ENCODE measurements at places on chromosomes 16 and 17. TPM values are rescaled to one million over a fixed set of nuclear protein-coding genes. Genes with fewer than 3 reads are reported as not detected.

The DNAH17 gene
- 1.3 TPM for polyA plus RNA-seq

DNA sequence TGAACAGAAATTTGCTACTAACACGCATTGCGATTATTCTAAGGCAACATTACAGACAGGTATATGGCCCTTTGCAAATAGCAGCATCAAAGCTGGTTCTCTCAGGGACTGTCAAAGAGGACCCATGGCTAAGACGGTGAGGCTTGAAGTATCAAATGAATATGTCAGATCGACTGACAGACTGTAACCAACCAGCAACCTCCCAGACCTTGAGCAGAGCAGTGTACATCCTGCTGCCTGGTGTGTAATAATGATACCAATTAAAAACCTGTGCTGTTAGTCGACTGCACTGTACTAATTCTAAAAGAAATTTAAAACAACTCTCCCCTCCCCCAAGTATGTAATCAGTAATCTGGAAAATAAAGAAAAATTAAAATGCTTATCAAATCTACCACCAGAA is 35.9 kb upstream of the GHDC start:
- no peak for DNase-seq

DNA sequence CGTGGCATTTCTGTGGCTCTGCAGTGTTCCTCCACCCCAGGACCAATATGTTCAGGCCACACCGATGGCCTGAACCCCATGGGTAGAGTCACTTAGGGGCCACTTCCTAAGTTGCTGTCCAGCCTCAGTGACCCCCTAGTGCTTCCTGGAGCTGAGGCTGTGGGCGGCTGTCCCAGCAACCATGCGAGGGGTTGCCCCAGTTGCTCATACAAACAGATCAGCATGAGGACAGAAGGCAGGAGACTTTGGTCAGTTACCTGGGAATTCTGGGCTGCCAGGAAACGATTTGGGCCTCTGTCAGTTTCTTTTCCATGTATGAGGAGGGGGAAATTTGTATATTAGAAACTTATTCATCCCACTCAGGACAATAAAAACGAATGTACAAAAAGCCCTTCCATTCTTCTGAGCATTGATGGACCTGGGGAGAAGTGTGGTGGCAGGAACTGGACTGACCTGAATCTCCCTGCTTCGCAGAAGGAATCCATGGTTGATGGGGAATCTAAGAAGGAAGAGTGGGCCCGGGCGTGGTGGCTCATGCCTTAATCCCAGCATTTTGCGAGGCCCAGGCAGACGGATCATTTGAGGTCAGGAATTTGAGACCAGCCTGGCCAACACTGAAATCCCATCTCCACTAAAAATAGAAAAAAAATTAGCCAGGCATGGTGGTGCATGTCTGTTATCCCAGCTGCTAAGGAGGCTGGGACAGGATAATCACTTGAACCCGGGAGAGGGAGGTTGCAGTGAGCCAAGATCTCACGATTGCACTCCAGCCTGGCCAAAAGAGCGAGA is 4.9 kb upstream of the IL32 start:
- no peak for DNase-seq

DNA sequence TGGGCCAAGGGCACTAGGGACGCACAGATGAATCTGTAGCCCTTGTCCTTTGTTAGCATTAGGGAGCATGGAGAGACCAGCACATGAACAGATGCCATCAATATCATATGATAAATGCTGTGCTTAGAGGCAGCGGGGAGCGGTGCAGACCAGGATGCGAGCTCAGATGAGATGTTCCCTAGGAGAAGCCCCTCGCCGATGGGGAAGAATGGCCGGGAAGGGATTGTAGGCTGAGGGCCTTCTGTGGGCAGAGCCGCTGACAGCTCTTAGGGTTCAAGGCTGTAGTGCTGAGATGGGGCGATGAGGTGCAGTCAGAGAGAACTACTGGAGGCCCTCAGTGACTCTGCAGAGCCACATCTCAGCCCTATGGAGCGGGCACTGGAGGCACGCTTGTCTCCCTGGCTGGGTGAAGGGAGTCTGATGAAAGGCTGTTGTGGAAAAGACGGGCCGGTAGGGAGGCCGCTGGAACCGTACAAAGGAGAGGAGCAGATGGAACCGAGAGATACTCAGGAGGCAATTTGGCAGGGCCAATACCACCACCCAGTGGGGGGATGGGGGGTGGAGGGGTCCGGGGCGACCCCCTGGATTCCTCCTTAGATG is 66.3 kb upstream of the ENDOV start:
- no peak for DNase-seq

GRCh38 chr16:1333149-1333812 is at the start of gene BAIAP3:
TSS of gene BAIAP3 (plus strand) at chr16:1333645. CDS start at chr16:1338550, 4,905 bp downstream.
- DNase-seq = no peak

DNA sequence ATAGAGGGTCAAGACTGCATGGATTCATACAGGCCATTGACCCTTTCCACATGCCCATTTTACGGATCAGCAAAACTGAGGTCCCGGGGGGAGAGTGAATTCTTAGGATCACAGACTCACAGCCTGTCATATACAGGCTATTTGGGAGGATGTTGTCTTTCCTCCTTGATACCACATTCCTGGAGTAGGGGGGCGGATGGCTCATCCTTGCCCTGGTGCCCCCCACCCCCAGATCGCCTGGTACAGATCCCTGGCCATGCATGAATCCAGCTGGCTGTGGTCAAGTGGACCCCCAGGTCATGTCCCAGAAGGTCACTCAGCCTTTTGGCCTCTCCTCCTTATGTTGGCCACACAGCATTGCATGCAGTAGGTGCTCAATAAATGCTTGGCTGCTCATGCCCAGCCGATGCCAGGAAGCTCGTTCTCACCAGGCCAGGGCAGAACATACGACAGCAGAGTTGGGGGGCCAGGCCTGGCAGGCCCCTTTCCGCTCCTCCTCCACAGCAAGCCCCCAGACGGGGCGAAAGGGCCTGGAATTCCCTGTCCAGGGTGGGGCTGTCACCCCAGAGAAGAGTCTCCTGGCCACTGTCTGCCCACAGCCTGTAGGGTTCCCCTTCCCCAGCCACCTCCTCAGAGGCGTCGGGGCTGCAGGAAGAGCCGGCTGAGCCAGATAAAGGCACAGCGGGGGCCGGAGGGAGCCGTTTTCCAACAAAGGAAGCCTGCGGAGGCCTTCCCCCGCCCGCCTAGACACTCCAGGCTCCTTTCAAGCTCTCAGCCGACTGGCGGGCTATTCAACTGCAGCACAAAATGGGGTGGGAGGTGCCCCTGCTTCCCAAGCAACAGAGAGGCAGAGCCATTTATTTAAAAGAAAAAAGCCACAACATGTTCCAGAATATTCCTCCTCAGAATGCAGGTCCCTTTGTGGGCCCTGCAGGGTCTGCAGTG is 215.7 kb upstream of the CIBAR2 start:
- no peak for DNase-seq

- no peak for DNase-seq
Measured at GRCh38 chr16:57699481-57699880, 4.9 kb downstream of the DRC7 start.

DNA sequence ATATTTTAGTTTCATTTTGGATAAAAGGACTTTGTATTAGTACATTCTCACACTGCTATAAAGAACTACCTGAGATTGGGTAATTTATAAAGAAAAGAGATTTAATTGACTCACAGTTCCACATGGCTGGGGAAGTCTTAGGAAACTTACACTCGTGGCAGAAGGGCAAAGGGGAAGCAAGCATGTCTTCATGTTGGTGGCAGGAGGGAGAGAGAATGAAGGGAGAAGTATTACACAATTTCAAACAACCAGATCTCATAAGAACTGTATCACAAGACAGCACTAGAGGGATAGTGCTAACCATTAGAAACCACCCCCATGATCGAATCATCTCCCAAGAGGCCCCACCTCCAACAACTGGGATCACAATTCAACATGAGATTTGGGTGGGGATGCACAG is 142.9 kb downstream of the USP31 start:
- DNase-seq = no peak

DNA sequence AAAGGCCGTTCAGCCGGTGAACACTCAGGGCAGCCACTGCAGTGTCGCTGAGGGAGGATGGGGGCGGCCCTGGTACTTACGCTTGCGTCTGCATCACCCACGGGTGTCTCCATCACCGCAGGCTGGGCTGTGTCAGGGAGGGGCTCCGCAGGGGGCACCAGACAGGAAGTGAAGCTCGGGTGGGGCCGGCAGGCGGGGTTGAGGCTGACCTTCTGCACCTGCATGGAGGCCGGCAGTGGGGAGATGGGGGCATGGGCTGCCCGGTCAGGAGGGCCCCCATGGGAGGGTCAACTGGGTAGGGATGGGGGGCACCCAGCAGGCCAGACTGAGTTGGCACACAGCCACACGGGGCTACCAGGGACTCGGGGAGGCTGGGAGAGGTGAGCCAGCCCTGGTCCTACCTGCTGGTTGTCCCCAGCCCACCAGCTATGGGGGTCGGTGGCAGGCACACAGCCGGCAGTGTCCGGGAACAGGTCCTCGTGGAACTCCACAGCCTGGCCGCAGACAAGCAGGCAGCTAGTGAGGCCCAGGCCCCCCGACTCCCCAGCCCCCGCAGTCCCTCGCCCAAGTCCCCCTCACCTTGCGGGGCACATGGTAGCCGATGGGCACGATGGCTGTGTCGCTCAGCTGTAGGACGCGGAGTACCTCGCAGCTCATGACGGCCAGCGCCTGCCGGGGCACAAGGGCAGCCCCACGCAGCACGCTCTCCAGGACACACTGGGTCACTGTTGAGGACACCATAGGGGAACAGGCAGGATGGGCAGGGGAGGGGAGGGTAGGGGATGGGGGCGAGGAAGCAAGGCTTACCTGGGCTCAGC is 7.2 kb upstream of the VASN start:
- DNase-seq = no peak

The PIRT gene
- not detected for polyA plus RNA-seq

- DNase-seq = peak; percentile 70
Measured at GRCh38 chr16:86072328-86073102, 173.6 kb downstream of the IRF8 start.

The NOS2 gene
- polyA plus RNA-seq = 2.0 TPM

The OGFOD1 gene
- 36.5 TPM for polyA plus RNA-seq

GRCh38 chr17:42212382-42212781 is 18.1 kb upstream of the GHDC start:
- DNase-seq = no peak

GRCh38 chr16:67506468-67506867 is 22.2 kb upstream of the RIPOR1 start:
- DNase-seq = no peak

The RPGRIP1L gene
- polyA plus RNA-seq = 20.0 TPM

GRCh38 chr17:72219824-72220493 is 99.1 kb downstream of the SOX9 start:
- DNase-seq = no peak

The CDK3 gene
- 8.1 TPM for polyA plus RNA-seq

GRCh38 chr16:24101431-24101830 is 154.7 kb upstream of the CACNG3 start:
- no peak for DNase-seq

DNA sequence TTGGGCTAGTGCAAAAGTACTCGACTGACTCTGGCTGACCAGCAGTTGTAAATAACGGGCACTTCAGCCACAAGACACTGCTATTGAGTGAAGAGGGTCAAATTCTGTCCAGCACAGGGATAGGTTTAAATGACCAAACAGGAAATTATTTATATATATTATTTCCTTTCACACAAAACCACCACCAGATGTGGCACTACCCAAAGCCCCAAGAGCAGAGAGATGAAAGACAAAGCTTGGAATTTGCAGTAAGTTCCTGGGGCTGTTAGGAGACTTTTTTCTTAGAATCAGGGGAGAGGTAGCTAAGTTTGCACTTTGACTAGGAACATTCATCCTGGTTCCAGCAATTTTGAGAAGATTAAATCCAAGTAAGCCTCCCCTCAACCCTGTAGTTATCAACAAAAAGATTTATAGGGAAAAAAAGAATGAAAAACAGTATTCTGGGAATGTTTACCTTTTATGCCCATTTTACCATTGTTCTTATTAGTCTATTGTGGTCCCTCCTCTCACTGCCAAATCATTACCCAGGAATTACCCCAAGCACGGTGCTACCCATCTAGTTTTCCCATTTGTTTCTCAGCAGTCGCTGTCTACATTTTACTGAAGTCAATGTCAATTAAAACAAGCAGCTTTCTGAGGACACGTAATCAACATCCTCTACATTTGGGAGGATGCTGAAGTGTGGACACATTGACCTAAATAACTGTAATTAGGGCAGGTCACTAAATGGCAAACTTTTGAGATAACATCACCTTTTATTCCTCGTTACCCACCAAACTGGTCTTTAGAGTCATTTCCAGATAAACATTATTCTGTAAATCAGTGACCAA is 43.5 kb downstream of the GRB7 start:
- no peak for DNase-seq

- DNase-seq = no peak
Measured at GRCh38 chr17:63517825-63518534, 5.2 kb upstream of the KCNH6 start.

DNA sequence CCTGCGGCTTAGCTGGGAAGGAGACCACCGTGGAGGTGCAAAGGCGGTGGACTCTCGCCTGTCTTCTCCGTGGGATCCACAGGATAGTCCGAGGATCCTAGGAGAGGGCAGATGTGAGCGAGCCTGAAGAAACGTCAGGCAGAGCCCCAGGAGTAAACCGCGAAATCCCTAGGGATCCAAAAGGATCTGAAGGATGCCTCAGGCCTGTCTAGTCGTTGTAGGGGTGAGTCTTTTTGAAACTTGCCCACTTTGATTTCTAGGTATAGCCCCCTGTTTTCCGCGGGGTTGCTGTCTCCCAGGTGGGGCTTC is 576.5 kb downstream of the KCNJ18 start:
- DNase-seq = no peak

GRCh38 chr16:87951552-87952538 is 611 bp downstream of the BANP start:
- no peak for DNase-seq

The TPPP3 gene
- polyA plus RNA-seq = 55.5 TPM

The USH1G gene
- 0.44 TPM for polyA plus RNA-seq

GRCh38 chr16:67499106-67499505 is 15.8 kb upstream of the AGRP start:
- DNase-seq = no peak

GRCh38 chr16:12482455-12483220 is 321.0 kb downstream of the CPPED1 start:
- no peak for DNase-seq

The SPNS2 gene
- polyA plus RNA-seq = 58.2 TPM

DNA sequence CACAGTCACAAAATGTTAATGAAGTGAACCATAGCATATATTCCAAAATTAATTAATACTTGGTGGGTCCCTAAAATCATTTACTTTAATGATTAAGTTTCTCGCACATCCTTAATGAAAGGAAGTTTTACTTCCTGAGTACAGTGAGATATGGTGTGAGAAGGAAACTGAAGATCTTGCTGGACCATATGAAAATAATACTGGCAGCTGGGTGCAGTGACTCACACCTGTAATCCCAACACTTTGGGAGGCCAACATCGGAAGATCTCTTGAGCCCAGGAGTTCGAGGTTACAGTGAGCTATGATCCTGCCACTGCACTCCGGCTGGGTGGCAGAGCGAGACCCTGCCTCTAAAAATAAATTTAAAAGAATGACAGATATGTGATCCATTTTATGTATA is 62.5 kb downstream of the ABCA8 start:
- no peak for DNase-seq

GRCh38 chr17:13736916-13737315 is 135.2 kb upstream of the HS3ST3A1 start:
- DNase-seq = no peak

- no peak for DNase-seq
Measured at GRCh38 chr16:17887963-17888362, 417.2 kb upstream of the XYLT1 start.

The SLC6A2 gene
- 0.16 TPM for polyA plus RNA-seq
